ENCODE measurements at places on chromosomes 5 and 9. TPM values are rescaled to one million over a fixed set of nuclear protein-coding genes. Genes with fewer than 3 reads are reported as not detected.

GRCh38 chr9:8361364-8361763 is 561.8 kb upstream of the DMAC1 start:
- DNase-seq = no peak

- DNase-seq = no peak
These were observed 2.0 kb downstream of the CXXC5 start for GRCh38 chr5:139650031-139650688.

- no peak for DNase-seq
These were observed 680 bp upstream of the RFK start for GRCh38 chr9:76394960-76395252.

- DNase-seq = no peak
These were observed 33.8 kb downstream of the ERP44 start for GRCh38 chr9:100064872-100065581.

DNA sequence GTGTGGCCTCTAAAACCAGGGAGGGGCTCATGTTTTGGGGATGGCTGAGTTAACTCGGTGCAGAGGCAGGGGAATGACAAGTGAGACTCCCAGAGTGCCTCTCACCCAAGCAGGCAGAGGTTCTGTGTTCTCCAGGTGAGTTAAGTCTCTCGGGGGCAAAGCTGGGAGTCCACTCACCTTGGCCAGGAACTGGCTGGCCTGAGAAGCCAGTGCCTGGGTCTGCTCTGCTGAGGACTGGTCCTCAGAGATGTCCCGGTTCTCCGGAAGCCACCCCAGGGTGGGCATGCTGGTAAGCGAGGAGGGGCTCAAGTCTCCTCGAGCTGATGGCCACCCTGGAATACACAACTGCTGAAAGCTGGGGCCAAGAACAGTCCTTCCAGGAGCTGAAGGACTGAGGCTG is 20.4 kb downstream of the AKNA start:
- no peak for DNase-seq

GRCh38 chr9:91192381-91193086 is 169.2 kb downstream of the AUH start:
- peak; percentile 30 for DNase-seq

DNA sequence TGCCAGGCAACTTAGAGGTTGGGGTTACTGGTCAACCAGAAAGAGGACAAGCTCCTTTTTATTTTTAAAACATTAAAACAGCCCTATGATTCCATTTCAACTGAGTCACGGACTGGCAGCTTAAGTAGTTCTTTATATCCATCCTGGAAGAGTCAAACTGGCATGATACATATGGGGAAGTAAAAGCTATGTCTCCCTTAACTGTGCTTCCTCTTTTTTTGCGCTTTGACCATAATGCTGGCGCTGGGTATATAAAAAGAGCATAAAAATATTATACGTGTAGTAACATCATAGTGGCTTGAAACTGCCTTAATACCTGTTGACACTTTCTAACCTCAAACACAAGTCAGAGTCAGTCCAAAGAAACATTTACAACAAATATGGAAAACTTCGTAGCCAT is 274.4 kb downstream of the CSNK1G3 start:
- no peak for DNase-seq

GRCh38 chr9:13189362-13189761 is 90.1 kb downstream of the MPDZ start:
- no peak for DNase-seq

DNA sequence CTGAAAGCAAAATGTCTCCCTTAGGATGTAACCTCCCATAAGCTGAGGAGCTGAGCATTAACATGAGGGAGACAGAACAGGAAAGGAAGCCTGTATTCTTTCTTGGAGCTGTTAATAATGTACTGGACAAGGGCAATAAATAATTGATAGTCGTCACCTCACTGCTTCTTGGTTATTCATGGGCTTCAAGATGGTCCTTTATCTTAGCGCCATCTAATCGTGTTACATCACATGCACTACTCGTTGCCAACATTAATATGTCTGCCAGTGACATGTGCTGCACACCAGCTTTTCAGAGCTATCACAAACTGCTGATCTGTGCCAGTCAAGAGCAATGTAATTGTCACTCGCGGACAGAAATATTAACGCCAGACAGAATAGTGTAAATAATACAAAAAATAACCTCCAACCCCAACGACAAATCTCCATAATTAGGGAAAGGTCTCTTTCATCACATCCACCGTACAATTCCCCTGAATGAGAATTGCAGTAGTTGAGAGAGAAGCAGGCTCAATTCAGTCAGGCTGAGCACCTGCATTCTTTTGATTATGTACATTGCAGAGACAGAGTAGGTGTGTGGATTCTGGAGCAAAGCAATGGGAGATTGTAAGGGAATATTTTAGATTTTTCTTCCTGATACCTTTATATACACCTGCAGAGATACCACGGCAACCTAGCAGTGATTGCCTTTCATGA is 267.1 kb downstream of the SPATA31D1 start:
- DNase-seq = no peak

- DNase-seq = no peak
These were observed 17.7 kb upstream of the ANKRD33B start for GRCh38 chr5:10546186-10546585.

GRCh38 chr5:78472469-78473106 is 112.2 kb downstream of the SCAMP1 start:
- DNase-seq = no peak

GRCh38 chr5:55691265-55692105 is 20.6 kb downstream of the SLC38A9 start:
- no peak for DNase-seq

- DNase-seq = peak; percentile 20
These were observed 32.7 kb downstream of the PRUNE2 start for GRCh38 chr9:76873056-76873792.

- DNase-seq = peak; percentile 55
These were observed 53.6 kb downstream of the HMHB1 start for GRCh38 chr5:143865426-143866025.

DNA sequence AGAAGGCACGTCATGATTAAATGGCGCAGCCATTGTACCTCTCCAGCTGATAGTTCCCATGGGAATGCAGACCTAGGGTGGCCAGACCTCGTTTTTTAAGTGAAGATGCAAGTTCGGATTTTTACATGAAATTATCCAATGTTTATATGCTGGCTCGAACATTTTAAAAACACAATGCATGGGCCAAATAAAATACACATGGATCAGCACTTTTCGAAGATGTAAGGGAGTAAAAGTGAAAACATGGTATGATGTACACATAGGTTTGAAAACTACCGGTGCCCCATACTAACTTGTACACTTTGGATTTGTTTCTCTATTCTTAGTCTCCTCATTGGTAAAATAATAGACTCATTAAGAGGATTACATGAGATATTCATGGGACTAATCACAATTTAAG is 412.5 kb upstream of the CCNG1 start:
- no peak for DNase-seq

- no peak for DNase-seq
These were observed 252.1 kb upstream of the CCNG1 start for GRCh38 chr5:163185315-163185714.

- no peak for DNase-seq
These were observed 563.5 kb downstream of the PRR16 start for GRCh38 chr5:121027636-121028035.

DNA sequence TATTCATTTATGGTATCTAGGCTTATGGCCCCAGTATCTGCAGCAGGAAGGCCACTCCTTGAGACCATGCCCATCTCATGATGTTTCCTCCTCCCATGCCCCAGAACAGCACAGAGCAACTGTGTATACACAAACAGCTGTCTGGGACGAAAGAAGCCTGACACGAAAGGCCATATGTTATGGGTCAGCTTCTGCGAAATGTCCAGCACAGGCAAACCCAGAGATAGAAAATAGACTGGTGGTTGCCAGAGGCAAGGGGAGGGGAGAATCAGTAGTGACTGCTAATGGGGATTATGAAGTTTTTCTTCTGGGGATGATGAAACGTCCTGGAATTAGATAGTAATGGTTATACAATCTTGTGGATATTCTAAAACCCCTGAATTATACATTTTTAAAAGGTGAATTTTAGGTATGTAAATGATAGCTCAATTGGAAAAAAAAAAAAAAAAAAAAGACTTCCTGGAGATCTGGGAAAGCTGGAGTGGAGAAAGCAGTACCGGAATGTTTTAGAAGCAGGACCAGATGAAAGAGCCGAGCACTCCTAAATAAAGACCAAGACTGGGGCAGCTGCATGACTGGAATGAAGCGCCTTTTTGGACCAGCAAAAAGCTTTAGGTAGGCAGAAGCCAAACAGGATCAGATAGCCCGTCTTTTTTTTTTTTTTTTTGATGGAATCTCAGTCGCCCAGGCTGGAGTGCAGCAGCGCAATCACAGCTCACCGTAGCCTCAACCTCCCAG is 29.2 kb downstream of the PCDHGC5 start:
- DNase-seq = no peak

DNA sequence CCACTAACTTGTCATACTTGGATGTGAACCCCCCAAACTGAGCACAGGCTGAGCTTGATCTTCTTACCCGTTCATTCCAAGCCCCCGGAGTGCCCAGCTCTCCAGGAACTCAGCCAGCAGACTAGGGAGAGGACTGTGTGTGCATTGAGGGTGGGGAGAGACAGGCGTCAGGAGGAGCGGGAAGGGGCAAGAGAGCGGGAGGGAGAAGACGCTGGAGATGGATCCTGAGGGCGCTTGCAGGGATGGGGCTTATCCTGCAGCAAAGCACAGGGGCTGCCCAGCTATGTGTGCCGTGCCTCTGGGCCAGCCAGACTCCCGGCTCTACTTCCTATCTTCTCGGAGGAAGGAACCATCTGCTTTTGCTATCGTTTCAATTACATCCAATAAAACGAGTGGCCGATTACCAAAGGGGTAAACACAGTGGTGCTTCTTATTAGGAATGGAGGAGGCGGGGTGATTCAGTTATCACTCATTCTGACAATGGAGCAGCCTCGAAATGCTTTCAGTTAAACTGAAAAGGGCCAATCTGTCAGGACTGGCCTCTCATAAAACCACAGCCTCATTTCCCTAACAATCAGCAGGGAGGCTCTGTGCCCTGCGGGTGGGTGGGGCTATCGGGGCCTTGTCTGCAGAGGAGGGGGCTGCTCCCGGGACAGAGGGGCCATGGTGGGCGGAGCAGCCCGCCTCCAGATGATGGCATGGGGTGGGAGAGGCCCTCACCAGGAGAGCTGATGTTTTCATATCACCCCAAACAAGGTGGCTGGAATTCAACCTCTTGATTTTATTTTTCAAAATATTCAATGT is 168.2 kb downstream of the DAB2IP start:
- DNase-seq = no peak

DNA sequence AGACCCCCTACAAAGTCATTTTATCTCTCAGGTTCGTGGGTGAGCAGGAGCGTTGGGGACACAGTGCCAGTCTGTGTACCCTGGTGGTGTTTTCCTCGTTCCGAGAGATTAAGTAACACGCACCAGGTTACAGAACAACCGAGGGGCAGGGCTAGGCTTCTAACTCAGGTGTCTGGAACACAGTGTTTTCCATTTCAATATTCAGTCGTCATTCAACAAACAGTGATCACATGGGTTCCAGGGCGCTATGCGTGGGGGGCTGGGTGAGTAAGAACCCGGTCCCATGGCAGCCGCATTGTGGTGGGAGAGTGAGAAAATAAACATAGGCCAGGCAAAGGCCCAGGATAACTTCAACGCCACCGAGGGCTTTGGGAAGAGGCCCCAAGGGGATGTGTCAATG is 55.9 kb upstream of the RNU6ATAC start:
- DNase-seq = no peak

GRCh38 chr5:38585816-38586215 is 29.4 kb upstream of the LIFR start:
- no peak for DNase-seq

DNA sequence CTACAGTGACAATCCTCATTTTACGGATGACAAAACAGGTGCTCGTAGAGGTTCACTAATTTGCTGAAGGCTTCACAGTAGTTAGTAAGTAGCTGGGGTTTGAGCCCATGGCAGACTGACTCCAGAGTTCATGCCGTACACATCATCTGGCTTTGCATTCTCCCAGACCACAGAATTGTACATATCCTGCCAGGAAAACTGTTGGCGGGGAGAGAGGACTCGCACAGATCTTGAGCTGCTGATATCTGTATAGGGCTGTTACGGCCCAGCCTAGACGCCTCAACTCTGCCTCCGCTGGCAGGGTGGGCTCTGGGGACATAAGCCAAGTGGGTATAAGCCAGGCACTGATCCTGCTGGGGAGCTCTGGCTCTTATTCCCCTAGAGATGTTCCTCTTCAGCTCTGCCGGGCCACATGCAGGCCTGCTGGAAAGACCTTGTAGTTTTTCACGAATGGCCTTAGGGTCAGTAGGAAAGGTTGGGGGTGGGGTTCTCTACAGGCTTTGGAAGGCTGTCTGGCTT is 16.3 kb downstream of the LARP1 start:
- DNase-seq = peak; percentile 79

GRCh38 chr9:130301483-130302286 is 36.1 kb downstream of the HMCN2 start:
- peak; percentile 84 for DNase-seq

- DNase-seq = no peak
These were observed 138.0 kb upstream of the ZNF366 start for GRCh38 chr5:72645064-72645846.

DNA sequence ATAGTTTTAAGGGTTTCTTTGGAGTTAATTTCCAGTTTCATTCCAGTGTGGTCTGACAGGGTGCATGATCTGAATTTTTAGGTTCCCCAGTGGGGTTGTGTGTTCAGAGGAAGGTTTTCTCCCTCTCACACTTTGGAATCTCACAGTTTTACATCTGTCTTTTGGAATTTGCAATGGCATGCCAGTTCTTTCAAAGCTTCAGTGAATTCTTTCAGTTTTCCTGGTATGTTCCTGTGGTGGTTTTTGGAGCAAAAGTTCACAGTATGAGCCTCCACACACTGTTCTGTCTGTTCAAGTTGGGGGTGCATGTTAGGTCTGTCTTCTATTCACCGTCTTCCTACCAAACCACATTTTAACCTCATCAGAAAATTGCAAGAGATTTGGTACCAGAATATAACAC is 624.2 kb downstream of the KCTD16 start:
- DNase-seq = no peak

- DNase-seq = no peak
These were observed 121.0 kb downstream of the RGS3 start for GRCh38 chr9:113584428-113585084.

BTNL8 gene
- polyA plus RNA-seq = not detected

TAS2R1 gene
- 0.18 TPM for polyA plus RNA-seq

PCDHB6 gene
- polyA plus RNA-seq = 1.8 TPM

IL31RA gene
- 0.51 TPM for polyA plus RNA-seq

LOX gene
- polyA plus RNA-seq = 113 TPM

MYOZ3 gene
- 3.1 TPM for polyA plus RNA-seq

RBM27 gene
- 16.4 TPM for polyA plus RNA-seq

IRX4 gene
- 0.25 TPM for polyA plus RNA-seq

TSLP gene
- 0.30 TPM for polyA plus RNA-seq

MYOT gene
- 215 TPM for polyA plus RNA-seq

PCA3 gene
- polyA plus RNA-seq = 0.86 TPM

MEF2C gene
- 1,086 TPM for polyA plus RNA-seq

GARIN3 gene
- not detected for polyA plus RNA-seq

HTR4 gene
- polyA plus RNA-seq = not detected

ABCA1 gene
- not detected for polyA plus RNA-seq

SOHLH1 gene
- polyA plus RNA-seq = not detected

CETN3 gene
- polyA plus RNA-seq = 23.6 TPM

CDO1 gene
- polyA plus RNA-seq = 23.2 TPM

ZFYVE16 gene
- polyA plus RNA-seq = 54.2 TPM
